IMR-90 (cell line): ENCODE measurements at places on chromosomes 4 and X. TPM values are rescaled to one million over a fixed set of nuclear protein-coding genes. Genes with fewer than 3 reads are reported as not detected.

GRCh38 chr4:37762991-37763368 lies 63.5 kb upstream of the PGM2 start:
- no peaks in the 10 kb centered on the region for H3K36me3 ChIP-seq
- no peak overlapping the region for H3K27ac ChIP-seq
- no peak overlapping the region for H3K4me3 ChIP-seq
- H3K4me1 ChIP-seq = peaks cover 2% of the 10 kb centered on the region; the same call in 1 of the 2 replicates

- peaks cover 6% of the 10 kb centered on the region for H3K36me3 ChIP-seq
- peak overlapping the region; percentile 70 for H3K27ac ChIP-seq
- no peaks in the 10 kb centered on the region for H3K4me1 ChIP-seq
- no peaks in the 10 kb centered on the region for H3K27me3 ChIP-seq
- peak; percentile 14 for DNase-seq
- peak overlapping the region; percentile 89 for H3K4me3 ChIP-seq
These were observed 488 bp downstream of the TBC1D25 start for GRCh38 chrX:48540028-48540375.

DNA sequence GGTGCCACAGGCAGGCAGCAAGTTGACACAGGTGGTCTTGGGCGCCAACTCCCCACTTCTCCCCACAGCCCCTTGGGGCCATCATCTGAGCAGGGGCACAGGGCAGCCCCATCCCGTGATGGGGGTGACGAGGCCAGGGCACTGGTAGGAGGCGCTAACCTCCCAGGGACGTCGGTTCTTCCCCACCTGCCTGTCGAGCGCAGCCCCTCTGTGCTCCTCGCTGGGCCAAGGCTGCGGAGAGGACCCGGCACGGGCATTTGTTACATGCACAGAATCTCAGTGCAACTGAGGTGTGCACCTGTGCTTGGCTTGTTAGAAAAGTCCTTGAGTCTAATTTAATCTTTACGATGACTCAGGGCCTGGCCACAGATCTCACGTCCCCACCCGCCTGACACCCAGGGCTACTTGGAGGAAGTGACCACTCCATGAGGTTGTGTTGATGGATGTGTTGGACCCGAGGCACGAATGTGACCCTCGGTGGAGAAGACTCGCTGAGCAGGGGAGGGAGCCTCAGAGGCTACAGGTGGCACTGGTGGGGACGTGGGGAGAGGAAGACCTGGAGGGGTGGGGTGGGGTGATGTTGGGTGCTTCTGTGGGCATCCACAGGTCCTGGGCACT lies 3.1 kb upstream of the SH3TC1 start:
- H3K36me3 ChIP-seq = no peaks in the 10 kb centered on the region
- H3K27ac ChIP-seq = no peak overlapping the region
- H3K4me1 ChIP-seq = peaks cover 14% of the 10 kb centered on the region
- no peak overlapping the region for H3K4me3 ChIP-seq
- no peak for DNase-seq

DNA sequence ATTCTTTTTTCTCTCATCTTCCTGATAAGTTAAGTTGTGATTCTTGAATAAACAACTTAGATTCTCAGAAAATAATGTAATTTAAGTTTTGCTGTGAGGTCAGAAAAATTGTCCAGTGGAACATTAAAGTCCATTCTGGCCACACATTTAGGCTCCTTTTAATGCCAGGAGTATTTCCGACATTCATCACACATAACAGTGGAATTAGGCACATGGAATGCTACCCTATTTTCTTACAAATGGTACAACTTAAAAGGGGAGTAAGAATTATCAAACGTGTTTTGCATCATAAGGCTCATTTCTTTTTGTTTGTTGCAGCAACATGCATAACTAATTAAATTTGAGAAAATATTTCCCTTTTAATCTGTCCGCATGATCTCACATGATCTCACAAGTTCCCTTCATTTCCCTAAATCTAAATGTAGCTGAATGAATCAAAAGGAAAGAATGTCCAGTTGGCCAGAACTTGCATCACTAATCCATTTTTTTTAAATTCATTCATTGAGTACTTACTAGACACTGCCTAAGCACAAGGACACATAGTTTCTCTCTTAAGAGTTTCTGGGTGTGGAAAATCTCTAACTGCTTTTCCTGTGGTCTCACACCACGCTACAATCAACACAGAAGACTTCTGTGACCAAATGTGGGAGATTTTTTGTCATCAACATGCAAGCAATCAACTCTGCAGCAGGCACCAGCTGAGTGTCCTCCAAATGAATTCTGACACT lies 22.0 kb downstream of the SPARCL1 start:
- peaks cover 5% of the 10 kb centered on the region for H3K4me1 ChIP-seq
- H3K36me3 ChIP-seq = no peaks in the 10 kb centered on the region
- no peak overlapping the region for H3K4me3 ChIP-seq
- peak overlapping the region; percentile 3; the same call in 1 of the 2 replicates for H3K27ac ChIP-seq

GRCh38 chr4:93760284-93760683 lies 68.3 kb upstream of the ATOH1 start:
- no peaks in the 10 kb centered on the region for H3K4me1 ChIP-seq
- DNase-seq = no peak
- no peak overlapping the region for H3K4me3 ChIP-seq
- no peak overlapping the region for H3K27ac ChIP-seq

- no peak overlapping the region for H3K4me3 ChIP-seq
- H3K27me3 ChIP-seq = no peaks in the 10 kb centered on the region
- peak overlapping the region; percentile 96 for H3K27ac ChIP-seq
- peak; percentile 99 for DNase-seq
- H3K36me3 ChIP-seq = no peaks in the 10 kb centered on the region
These were observed 13.4 kb upstream of the STK32B start for GRCh38 chr4:5037553-5038551.

ASMT gene
- total RNA-seq = not detected in 2 replicates

SERTM2 gene
- total RNA-seq = under 0.01 TPM in 2 replicates

PNMA6E gene
- not detected in 2 replicates for total RNA-seq

C4orf50 gene
- not detected in 2 replicates for total RNA-seq

PLA2G12A gene
- total RNA-seq = 8.9 and 17.4 TPM in 2 replicates
